ENCODE measurements at places on chromosomes 1 and 21.

GRCh38 chr1:227070638-227071285, 130.7 kb downstream of the COQ8A start:
- DNase-seq: no peak

GRCh38 chr1:70498666-70499065, 87.6 kb downstream of the CTH start:
- no peak for DNase-seq

GRCh38 chr1:145758116-145758515, 38.8 kb downstream of the CD160 start:
- no peak for DNase-seq

- DNase-seq: no peak
These were observed 1.4 kb downstream of the PPP2R5A start for GRCh38 chr1:212286556-212287131.

DNA sequence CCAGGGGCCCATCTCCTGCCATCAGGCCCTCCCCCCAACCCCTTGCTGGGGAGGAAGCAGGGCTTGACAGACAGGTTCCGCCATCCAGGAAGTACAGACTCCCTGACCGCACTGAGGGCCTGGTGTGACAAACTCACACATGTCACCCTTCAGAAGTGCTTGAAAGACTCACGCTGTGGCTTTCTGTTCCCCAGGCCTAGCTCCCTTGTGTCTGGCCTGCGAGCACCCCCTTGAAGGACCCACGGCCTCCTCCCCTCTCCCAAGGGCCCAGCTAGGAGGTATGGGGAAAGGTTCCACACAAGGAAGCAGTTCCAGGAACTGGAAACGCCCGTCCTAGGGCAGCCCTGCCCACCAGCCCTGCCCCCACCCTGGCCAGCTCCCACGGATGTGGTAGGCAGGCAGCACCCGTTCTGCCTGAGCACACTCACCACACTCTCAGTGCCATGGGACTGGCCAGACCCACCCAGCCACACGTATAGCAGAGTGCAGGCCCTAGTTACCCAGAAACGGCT, 26.7 kb downstream of the SLC2A1 start:
- peak; percentile 86 for DNase-seq

DNA sequence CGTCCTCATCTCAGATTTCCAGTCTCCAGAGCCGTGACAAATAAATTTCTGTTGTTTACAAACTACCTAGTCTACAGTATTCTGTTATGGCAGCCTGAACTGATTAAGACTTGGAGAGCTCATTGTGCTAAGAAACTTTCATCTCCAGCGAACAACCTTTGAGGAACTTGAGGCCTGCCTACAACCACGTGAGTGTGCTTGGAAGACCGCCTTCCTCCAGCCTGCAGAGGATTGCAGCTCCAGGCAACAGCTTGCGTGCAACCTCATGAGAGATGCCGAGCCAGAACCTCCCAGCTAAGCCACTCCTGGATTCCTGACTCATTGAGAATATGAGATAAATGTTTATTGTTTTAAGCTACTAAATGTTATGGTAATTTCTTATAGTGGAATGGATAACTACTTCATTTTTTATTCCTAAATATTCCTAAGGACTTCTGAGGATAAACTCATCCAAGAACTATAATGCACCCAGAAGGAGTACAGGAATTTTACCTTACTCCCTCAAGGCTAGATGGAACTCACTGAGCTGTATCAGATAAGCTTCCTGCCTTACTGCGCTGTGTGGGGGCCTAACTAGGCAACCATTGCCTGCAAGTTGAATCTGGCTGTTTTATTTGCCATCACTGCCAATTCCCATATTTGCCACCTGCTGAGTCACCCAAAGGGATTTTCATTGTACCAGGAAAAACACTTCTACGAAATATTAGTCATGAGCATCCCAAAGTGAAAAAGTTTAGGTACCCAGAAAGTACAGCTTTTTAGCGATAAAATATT, 17.6 kb downstream of the FAM177B start:
- no peak for DNase-seq

DNA sequence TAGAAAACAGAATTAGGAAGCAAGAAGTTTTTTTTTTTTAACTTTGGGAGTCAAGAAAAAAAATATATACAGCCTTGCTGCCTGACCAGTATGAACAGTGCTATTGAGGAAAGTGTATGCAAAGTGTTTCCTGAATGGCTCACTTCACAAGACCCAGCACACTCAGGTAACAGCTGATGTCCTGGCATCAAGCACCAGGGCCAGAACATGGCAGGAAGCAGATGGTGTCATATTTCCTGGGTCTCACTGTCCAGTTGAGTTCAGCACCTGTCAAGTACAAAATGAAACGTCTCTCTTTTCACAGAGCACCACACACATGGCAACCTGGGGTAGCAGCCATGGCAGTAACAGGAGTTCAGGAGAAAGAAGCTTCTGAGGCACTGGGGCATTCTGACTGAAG, 372.3 kb downstream of the TTLL7 start:
- DNase-seq: no peak

GRCh38 chr1:231799363-231799986, 172.9 kb downstream of the DISC1 start:
- DNase-seq: no peak

DNA sequence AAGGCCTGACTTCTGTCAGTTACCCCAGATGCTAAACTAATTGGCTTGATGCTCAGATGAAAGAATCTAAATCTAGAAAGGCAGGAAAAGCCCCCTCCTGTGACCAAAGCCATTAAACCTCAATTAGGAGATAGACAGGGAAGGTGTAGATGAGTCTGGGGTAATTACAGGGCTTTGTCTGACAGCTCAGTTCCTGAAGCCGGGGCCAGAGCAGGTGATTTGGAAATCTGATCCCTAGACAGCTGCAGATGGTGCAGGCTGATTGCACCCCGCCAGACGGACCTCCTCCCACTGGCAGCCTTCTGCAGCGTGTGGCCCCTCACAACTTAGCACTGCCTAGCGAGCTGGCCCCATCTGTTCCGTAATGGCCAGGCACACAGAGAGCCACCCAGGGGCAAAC, 395.1 kb downstream of the HLX start:
- DNase-seq: no peak

DNA sequence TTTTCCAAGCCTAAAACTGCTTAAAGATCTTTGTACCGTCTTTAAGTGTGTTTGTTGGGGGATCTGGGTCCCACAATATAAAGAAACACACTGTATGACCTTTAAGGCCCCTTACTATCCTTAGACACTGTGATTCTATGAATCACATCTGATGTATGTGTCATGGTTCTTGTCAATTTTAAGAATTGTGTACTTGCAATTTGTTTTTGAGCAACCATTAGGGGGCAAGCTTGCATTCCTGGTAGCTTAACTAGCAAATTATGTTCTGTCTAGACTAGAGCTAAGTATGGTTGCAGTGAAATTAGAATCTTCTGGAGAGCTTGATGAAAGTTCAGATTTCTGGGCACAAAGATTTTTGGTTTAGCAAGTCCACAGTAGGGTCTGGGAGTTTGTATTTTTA, 219.5 kb downstream of the TPR start:
- DNase-seq: no peak

- DNase-seq: no peak
These were observed 5.8 kb downstream of the HMCN1 start for GRCh38 chr1:185739967-185740366.

GRCh38 chr1:36696261-36696940, 213.7 kb upstream of the CSF3R start:
- no peak for DNase-seq

DNA sequence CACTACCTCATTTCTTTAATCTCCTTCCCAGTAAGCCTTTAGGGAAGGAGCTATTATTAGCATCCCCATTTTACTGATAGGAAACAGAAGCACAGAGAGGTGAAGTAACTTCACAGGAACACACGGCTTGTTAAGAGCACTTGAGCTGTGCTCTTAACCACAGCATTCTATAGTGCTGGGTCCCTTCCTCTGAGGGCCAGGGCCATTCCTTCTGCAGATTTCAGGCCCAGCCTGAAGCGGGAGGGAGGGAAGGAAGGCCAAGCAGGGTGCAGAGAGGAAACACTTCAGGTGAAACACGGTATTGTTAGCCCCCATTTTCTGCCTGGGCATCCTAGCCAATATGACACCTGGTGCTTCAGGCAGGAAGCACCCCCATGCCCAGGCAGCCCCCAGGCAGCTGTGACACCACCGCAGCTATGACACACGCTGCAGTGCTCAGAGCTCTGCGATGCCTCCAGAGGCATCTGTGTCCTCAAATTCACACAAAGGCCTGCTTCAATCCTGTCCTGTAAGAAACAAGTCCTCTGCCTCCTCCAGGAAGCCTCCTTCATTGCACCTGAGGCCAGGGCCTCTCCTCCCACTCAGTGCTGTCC, 4.5 kb upstream of the EXTL1 start:
- no peak for DNase-seq

- peak; percentile 66 for DNase-seq
These were observed 11.5 kb downstream of the TRIM46 start for GRCh38 chr1:155184835-155185782.

GRCh38 chr1:100253552-100253951, 3.9 kb upstream of the DBT start:
- no peak for DNase-seq

- DNase-seq: no peak
These were observed 1.5 kb upstream of the KRTAP10-6 start for GRCh38 chr21:44593598-44594405.

- DNase-seq: peak; percentile 94
These were observed 18.0 kb upstream of the BTG2 start for GRCh38 chr1:203287109-203287893.

DNA sequence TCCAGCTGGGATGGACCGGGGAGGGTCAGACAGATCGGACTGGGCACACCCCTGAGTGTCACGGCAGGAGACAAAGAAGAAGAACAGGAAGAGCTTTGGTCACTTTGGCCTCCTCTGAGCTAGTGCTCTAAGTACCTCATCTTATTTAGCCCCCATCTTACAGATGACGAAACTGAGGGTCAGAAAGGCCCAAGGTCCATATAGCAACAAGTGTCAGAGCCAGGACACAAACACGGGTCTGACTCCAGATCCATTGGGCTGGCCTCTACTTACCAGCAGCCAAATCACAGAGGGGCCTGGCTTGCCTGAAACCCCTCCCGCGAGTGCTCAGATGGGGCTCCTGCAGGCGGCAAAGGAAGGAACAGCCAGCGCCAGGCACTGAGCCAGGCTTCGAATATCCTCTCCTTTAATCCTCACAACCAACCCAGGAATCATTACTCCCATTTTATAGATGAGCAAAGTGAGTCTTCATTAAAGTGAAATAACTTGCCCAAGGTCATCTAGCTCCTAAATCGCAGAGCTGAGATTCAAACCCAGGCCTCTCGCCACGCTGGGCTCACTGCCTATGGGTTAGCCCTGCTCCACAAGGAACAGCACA, 25.7 kb upstream of the SELENON start:
- no peak for DNase-seq

GRCh38 chr1:157540852-157541251, 11.5 kb downstream of the FCRL5 start:
- no peak for DNase-seq

- DNase-seq: no peak
These were observed 903.7 kb downstream of the ADGRL2 start for GRCh38 chr1:82704393-82704792.

DNA sequence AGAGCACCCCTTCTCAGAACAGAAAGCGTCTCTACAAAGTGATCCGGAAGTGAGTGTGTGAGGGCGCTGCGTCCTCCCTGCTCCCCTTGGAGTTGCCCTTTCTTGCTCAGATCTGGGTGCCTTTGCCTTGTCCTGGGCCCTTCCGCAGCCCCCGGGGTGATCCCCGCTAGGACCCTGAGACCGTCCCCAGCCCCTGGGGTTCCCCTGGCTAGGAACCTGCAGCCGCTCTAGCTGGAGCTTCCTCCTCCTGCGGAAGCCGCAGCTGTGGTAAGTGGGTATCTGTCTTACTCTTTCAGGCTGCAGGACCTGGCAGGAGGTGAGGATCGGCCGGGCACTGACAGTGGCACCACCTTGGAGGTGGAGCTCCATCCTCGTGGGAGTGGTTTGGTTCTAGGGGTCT, 11.2 kb downstream of the RRP1 start:
- no peak for DNase-seq

DNA sequence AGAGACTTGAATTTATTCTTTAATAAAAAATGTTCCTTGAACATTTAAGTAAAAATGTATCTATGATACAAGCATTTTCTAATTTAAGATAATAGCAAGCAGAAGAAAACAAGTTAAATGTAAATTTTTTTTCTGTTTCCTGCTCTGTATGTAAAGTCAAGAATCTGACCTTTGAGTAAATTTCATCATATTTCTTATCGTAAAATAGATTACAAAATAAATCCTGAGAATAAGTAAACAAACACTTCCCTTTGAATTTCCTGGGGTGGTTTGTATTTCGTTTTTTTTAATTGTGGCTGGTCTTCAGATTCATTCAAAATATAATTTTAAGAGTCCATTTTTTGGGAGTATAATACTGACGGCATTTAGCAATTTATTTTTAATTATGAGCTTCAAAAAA, 77.6 kb downstream of the POU2F1 start:
- no peak for DNase-seq

DNA sequence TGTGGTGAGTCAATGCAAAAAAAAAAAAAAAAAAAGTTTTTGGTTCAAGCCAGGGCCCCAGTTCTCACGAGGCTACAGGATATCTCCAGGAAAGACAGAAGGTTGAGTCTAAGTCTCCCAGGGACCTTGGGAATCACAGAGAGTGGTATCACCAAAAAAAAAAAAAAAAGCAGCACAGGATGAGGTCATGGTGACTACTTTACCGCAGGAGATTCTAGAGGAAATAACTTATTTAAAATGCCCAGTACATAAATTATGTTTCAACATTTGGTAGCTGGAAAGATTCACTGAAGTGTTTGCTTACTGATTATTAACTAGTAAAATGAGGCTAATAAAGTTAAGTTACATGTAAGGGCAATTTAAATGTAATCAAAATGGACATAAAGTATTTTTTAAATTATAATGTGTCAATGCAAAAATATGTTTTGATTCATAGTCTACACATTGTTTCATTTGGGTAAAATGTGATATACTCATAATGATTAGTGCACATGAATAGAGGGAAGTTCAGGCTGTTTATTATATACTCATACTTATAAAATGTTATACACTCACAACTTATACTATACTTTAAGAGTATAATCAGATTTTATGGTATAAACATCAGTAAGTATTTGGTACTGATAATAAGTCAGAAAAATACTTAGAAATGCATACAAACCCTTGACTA, 84.1 kb downstream of the PLPPR5 start:
- DNase-seq: no peak

- DNase-seq: peak; percentile 44
These were observed 841 bp downstream of the ADSS2 start for GRCh38 chr1:244450597-244451538.

GRCh38 chr1:158506369-158506987, 34.5 kb downstream of the OR10R2 start:
- DNase-seq: peak; percentile 42

GRCh38 chr1:228664399-228664914, 70.8 kb upstream of the RHOU start:
- peak; percentile 63 for DNase-seq

All from CD4-positive, alpha-beta T cell treated with Interleukin-15 for 1 hour (primary cell).